ENCODE measurements at places on chromosomes 11 and 22.

- no peak for DNase-seq
Observed at GRCh38 chr11:78292109-78292803, 103.5 kb downstream of the USP35 start.

DNA sequence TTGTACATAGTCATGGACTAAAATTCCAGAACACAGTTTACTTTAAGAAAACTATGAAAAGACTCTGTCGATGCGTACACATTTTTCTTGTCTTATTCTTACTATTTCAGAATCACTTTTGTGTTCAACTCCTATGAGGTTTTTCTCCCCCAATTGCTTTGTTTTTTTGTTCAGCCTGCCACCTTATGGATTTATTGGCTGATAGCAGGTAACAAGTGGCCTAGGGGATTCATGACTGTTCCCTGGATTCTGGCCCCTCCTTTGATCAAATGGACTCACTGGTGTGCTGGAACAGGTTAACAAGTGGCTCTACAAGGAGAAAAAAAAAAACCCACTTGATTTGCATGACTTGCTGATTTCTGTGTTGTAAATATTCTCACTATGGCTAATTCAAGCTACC lies 10.6 kb downstream of the MMP20 start:
- no peak for DNase-seq

- DNase-seq: no peak
Observed at GRCh38 chr11:5522308-5522707, 5.8 kb upstream of the UBQLNL start.

DNA sequence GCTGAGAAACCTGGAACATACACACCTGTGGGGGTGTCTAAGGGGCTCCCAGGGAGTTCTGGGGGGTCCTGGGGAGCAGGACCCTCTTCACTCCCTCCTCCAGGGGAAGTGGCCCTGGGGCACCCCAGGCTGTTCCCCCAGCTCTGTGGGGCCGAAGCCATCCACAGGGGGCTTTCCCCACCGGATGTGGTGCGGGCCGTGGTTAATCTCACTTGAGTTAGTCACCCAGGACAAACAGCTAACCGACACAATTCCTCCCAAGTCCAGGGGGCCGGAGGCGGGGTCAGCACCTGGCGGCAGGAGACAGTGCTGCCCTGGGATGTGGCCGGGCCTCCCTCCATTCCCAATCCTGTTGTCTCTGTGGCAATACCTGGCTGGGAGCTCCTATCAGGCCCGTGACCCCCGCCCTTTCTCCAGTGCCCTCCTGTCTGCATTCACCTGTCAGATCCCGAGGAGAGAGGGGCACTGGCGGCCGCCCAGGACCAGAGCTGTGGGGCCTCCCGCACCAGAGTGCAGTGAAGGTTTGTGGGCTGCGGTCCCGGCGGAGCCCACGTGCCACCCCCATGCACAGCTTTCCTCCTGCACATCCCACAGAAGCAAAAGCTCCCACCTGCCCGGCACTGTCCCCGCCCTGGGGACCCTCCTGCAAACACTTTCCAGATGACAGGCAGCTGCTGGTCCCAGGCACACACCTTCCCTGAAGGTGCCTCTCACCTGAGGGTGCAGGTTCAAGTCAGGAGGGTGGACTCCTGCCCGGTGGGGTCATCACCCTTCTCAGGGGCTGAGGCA lies 5.2 kb upstream of the MUC5AC start:
- DNase-seq: no peak

- DNase-seq: no peak
Observed at GRCh38 chr11:88252208-88252607, 77.0 kb upstream of the RAB38 start.

- no peak for DNase-seq
Observed at GRCh38 chr11:68327586-68328370, 15.4 kb downstream of the LRP5 start.

GRCh38 chr11:104370478-104370877 lies 206.5 kb upstream of the PDGFD start:
- DNase-seq: no peak

GRCh38 chr11:108224911-108225786 lies 2.3 kb downstream of the ATM start:
- DNase-seq: no peak

DNA sequence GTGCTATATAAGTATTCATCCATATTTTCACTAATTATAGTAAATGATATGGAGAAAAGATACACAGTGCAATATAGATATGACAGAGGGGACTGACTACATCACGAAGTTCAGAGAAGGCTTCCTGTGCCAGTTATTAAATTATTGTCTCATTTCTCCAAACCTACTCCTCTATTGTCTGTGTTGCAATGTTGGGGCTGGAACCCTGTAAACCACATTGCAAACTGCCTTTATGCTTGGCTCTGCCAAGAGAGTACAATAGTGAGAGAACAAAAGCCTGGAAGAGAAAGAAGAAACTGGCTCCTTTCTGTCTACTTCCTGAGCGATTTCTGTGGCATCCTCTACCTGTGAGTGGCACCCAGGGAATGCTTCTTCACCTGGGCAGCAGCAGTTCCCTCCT lies 46.4 kb downstream of the ME3 start:
- DNase-seq: no peak

GRCh38 chr11:130749216-130749615 lies 167.1 kb downstream of the SNX19 start:
- no peak for DNase-seq

- DNase-seq: no peak
Observed at GRCh38 chr22:50084614-50085021, 608 bp downstream of the MLC1 start.

GRCh38 chr22:32528984-32529982 lies 54.7 kb downstream of the FBXO7 start:
- DNase-seq: no peak

DNA sequence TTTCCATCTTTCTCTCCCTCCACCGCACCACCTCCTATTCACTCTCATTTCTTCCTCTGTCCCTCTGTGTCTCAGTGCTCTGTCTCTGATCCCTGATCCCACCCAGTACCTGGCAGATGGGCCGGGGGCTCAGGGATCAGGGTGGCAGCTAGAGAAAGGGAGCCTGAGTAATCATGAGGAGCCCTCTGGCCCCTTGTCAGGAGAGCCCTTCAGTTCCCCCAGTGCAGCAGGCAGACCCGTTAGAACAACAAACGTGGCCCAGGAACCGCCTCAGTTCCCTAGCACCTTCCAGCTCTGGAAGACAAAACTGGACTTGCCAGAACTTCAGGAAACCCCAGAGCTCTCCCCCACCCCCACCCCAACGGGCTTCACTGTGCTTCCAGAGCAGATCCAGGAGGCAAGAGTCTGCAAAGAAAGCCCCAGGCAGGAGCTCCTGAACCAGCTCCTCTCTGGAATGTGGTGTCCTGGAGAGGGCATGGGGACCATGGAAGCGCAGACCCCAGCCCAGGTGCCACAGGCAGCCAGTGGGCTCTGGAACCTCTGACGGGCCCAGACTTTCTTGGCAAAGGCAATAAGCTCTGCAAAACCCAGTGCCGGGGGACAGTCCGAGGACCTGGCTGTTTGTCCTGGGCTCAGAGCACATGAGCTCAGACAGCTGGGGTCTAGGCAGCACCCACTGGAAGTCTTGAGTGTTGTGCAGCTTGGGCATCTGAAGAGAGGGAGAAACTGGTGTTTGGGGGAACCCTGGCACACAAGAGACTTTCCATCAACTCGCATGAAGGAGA lies 43.2 kb downstream of the LMO1 start:
- DNase-seq: no peak

DNA sequence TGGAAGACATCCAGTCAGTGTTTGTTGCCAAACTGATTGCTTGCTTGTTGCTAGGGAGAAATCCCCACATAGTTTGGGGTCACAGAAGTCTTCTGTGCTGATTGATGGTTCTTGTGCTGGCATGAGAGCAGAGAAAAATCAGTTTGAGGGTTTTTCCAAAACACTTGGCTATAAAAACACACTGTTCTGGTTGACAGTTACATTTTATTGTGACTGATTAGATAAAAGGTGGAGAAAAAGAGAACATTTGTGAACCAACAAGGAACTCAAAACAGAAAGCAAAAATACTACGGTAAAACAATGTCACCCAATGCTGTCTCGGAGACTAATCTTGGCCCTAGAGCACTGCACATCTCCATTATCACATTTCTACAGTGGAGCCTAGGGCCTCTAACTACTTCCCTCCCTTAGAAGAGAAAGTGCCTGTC lies 14.4 kb upstream of the EIF4G2 start:
- DNase-seq: no peak

DNA sequence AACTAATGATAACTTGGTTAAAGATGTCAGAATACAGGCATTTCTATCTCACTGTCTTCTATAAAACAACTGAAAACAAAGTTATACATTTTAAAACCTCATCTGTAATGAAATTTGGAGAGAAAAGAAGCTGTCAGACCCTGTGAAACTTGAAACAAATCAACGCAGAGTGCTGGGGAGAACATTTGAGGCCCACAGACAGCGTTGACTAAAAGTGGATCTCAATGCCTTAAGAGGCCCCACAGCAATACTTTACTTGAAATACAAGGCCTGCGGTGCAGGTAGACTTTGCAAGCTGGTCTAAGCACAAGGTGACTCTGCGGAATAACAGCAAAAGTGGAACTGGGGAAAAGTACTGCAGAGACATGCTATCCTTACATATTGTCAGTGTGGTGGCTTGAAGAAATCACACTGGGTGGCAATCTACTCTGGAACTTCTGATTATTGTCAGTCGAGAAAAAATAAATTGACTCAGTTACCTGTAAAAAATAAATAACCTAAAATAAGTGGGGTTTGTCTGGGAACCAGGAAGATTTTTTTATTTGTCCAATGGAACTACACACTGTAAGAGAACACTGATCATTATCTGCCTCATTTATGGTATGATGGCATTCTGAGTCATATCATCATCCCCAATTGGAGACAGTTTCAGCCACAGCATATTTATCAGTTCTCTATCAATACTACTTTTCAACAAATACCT lies 138.9 kb downstream of the LUZP2 start:
- DNase-seq: no peak

DNA sequence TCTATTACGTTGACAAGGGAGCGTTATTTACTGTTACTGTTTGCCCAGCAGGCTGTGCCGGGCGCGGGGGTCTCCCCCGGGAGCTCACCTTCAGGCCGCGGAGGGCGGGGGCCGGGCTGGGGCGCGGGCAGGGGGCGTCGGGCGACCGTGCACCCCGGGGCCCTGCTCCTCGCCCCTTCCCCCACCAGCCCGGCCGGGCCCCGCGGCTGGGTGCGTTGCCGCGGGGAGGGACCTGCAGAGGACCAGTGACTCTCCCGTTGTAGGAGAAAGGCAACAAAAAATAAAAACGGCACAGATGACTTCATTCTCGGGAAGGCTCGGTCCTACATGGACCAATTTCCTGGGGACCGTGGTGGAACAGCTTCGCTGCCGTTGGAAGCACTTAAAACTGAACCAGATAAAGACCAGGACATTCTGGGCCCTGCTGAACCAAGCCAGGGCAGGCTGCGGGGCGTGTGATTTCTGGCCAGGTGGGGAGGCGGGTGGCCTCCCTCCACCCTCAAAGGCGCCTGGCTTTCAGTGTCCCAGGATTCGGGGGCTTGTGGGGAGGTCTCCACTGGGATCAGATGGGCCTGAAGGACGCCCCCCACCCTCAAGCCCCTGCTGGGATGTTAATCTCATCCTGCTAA lies 57.4 kb downstream of the IGLL1 start:
- no peak for DNase-seq

All from NCI-H774 (cell line).